ENCODE measurements at places on chromosomes 2 and 18. TPM values are rescaled to one million over a fixed set of nuclear protein-coding genes. Genes with fewer than 3 reads are reported as not detected.

GRCh38 chr2:138640921-138641676, 139.1 kb downstream of the NXPH2 start:
- no peak for DNase-seq

Gene GKN2
- total RNA-seq, result not detected

DNA sequence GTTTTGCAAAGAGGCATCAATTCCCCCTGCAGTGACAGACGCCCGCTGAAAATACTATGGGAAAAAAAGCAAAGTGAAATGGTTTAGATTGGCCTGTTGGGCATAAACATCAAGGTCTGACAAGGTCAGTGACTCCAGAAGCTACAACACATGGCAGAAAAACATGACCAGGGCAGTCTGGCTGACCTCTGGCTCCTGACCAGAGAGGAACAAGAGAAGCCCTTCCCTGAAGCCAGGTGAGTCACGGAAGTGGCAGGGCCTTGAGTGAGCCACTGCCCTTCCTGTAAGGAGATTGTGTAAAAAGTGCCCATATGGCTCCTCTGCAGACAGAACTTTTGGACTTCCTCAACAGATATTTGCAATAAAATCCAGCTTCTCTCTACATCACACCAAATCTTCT, 72.0 kb downstream of the DNER start:
- DNase-seq, result peak; percentile 55

DNA sequence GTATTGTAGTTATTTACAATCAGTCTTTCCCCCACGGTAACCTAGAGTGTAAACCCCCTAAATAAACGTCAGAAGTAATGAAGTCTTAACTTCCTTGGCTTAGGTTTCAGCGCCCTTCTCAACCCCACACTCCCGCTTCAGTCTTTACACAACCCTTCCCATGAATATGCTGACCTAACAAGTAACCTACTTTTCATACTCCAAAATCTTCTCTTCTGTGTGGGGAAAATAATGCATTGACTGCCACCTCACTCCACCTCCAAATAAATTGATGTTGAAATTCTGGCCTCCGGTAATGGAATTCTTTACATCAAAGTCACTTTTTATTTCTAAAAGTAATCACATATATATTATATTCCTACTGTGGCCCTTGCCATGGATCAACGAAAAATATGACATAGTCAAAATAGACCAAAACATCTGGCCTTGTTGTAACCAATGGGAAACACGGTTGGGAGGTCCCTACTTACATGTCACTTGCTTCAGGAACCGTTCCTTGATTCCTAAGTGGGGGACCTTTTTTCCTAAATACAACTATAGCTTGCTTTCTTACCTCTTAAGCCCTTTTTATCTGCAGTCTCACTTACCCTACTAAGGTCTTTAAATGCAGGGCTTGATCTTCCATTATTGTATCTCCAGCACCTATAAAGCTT, 961 bp downstream of the GEN1 start:
- no peak for DNase-seq

DNA sequence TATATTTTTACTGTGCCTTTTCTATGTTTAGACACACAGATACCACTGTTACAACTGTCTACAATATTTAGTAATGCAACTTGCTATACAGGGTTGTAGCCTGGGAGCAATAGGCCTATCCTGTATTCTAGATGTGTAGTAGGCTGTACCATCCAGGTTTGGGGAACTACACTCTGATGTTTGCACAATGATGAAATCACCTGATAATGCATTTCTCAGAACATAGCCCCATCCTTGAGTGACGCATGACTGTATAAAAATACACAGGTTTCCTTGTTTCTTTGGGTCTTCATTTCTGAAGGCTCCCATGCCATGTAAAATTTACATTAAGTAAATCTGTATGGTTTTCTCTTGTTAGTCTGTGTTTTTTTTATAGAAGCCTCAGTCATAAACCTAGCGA, 270.9 kb upstream of the SKOR2 start:
- no peak for DNase-seq

Gene LIMS1
- total RNA-seq, result 18.1 TPM

GRCh38 chr2:46909771-46910419, 5.7 kb downstream of the MCFD2 start:
- no peak for DNase-seq

GRCh38 chr18:75167759-75168618, 41.0 kb downstream of the PTGR3 start:
- no peak for DNase-seq

GRCh38 chr2:185813707-185814106, 75.1 kb downstream of the FSIP2 start:
- DNase-seq, result no peak

Gene ICA1L
- total RNA-seq, result 0.63 TPM

Gene KCNE4
- total RNA-seq, result 1.2 TPM

GRCh38 chr2:138415985-138416384, 85.6 kb upstream of the SPOPL start:
- no peak for DNase-seq

Gene TSPYL6
- total RNA-seq, result not detected

GRCh38 chr2:118209727-118210126, 121.5 kb downstream of the INSIG2 start:
- DNase-seq, result no peak

Gene ATP6V1B1
- not detected for total RNA-seq

Gene SPATA3
- not detected for total RNA-seq

Gene COL3A1
- total RNA-seq, result 21.6 TPM

DNA sequence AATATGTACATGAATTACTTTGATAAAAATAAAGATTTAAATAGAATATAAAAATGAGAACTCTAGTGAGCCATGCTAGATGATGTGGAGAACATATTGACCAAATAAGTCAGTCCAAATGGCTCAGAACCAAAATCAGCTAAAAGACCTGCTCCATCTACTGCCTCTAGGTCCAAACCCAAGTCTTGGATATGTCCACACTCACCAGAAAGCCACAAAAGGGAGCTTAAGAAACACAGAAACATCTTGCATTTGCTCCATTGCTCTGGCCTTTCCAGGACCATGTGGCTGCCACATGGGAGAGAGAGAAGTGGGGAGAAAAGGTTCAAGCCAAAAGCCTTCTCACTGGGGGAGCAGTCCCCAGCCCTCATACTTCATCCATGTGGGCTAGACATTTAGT, 272.5 kb downstream of the DYSF start:
- no peak for DNase-seq

GRCh38 chr18:22964116-22964515, 31.0 kb downstream of the RBBP8 start:
- no peak for DNase-seq

GRCh38 chr2:108956375-108956774, 32.6 kb downstream of the EDAR start:
- no peak for DNase-seq

DNA sequence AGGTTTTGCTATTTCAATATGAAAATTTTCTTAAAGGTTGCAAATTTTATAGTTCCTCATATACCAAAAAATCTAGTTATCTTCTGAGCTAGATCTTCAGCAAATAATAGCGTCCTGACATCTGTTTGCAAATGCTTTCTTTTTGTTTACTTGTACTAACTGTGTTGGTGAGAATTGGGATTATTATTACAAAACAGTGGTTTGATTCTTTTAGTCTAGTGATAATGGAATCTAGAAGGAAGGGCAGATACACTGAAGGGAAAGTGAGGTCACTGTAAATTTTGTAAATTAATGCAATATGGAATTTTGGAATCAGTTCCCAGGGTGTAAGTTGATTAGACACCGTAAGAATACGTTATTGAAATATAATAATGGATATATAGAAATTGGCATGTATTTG, 36.2 kb upstream of the NT5C1B start:
- no peak for DNase-seq

Data from left lobe of liver (tissue), 2 donors.